ENCODE measurements at places on chromosomes 1 and 21. TPM values are rescaled to one million over a fixed set of nuclear protein-coding genes. Genes with fewer than 3 reads are reported as not detected.

The FAM20B gene
- total RNA-seq: 19.0 TPM

The MYOM3 gene
- 6.0 TPM for total RNA-seq

The CNKSR1 gene
- 0.35 TPM for total RNA-seq

The NMNAT2 gene
- 0.70 TPM for total RNA-seq

The TMCC2 gene
- total RNA-seq: 1.5 TPM

The PADI3 gene
- total RNA-seq: 0.86 TPM

The DMRTA2 gene
- 0.06 TPM for total RNA-seq

The NOC2L gene
- total RNA-seq: 88.9 TPM

The FAM177B gene
- not detected for total RNA-seq

The TNFSF18 gene
- total RNA-seq: not detected

The KIAA1614 gene
- total RNA-seq: 1.2 TPM

The ADORA3 gene
- total RNA-seq: not detected

The PBXIP1 gene
- total RNA-seq: 11.9 TPM

The OR6N1 gene
- not detected for total RNA-seq
